Hypothalamus (tissue), 51 donors: ENCODE measurements at places on chromosomes 12 and 14.

GRCh38 chr12:62371661-62372060 is 95.0 kb upstream of the MON2 start:
- DNase-seq = no peak

- no peak for DNase-seq
These were observed 144.7 kb upstream of the TMCC3 start for GRCh38 chr12:94795044-94795443.

DNA sequence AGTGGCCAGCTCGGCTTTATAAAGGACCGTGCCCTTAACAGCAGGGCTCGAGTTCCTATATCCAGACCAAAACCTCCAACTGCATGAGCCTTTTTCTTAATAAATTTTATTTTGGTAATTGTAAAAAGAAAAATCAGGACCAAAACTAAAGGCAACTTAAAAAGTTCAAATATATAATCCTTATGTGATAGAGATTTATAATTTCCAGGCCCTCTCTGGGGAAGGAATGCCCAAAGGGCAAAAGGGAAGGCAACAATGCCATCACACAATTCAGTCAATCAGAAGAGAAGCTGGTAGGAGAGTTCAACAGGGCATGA is 401 bp upstream of the IPO4 start:
- DNase-seq = no peak

DNA sequence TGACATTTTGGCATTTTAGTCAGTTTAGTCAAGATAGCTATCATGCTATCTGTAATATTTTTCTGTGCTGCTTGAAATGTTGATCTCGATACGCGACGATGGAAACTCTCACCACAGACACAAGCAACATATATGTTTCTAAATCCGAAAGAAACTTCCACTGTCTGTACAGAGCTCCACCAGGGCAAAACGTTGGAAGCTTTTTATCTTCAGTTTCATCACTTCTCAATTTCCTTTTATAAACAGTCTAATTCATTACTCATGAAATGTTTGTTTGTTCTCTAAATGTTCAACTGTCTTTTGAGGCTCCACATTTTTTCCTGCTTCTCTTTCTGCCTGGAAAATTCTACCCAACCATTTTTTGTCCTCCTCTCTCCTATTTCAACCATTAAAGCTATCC is 737.6 kb downstream of the SLC16A7 start:
- no peak for DNase-seq

- DNase-seq = no peak
These were observed 50.4 kb downstream of the ITPR2 start for GRCh38 chr12:26782372-26783130.

GRCh38 chr12:131220331-131220685 is 266.6 kb downstream of the ADGRD1 start:
- DNase-seq = no peak

DNA sequence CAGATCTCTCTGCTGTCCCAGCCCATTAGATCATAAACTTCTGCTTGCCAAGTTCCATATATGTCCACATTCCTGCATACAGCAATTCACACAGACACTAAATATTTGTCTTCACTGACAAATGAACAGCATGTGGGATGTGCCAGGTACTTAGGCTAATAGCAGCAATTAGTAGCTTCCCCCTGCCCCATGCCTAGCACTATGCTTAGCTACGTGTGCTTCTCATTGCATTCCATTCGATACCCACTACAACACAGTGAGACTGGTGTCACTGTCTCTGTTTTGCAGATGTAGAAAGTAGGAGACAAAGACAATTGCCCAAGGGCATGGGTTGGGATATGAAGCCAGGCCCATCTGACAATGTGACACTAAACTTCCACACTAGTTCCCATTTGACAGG is 308.4 kb downstream of the BCL11B start:
- DNase-seq = no peak

DNA sequence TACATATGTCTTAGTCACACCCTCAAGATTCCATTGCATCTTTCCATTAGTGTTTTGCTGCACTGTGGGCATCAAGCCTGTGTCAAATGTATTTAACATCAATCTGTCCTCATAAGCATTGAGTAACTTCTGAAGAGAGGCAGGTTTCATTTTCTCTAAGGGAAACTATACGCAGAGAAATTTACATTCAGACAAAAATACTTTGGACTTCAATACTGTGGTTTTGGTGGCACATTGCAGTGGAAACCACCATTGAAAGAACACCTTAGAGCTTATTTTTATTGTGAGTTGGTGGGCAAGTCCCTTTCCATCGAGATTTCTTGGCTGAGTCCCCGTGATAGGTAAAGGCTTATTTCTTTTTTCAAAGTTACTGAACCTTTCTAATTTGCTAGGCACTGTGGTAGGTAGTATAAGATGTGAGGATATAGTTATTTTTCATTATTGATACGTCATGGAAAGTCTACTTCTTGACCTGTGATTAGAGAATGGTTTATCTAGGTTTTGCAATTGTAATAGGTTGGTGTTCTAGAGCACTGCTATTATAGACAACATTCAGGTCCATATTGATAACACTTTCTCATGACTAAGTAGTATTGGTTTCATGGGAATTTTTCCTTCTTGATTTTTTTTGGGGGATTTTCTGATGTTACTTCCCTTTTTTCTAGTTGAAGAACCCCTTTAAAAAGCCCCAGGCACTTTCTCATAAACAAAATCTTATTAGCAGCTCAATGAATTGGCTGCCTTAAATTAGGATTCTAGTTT is 81.9 kb downstream of the CFAP54 start:
- DNase-seq = no peak

GRCh38 chr12:47889040-47889439 is 15.8 kb downstream of the VDR start:
- DNase-seq = no peak

GRCh38 chr14:22233377-22233776 is 355.6 kb downstream of the DAD1 start:
- DNase-seq = no peak

GRCh38 chr14:72617391-72618031 is 276.4 kb downstream of the DPF3 start:
- no peak for DNase-seq

DNA sequence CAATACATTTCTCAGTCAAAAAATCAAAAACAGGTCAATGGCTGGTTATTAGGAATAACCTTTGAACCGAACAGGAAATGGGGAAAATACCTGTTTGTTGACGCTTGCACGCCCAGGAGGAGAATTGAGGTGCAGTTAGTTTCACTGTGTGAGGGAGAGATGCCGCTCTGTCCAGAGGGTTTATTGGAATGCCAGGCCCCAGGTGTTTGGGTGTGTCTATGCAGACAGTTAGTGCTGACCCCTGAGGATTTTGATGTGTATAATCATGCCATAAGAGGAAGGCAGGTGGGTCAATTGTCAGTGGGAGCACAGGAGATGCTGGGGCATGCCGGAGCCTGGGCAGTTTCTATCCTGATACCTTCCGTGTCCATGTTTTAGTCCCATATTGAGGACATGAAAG is 100.8 kb upstream of the DIO3 start:
- no peak for DNase-seq

DNA sequence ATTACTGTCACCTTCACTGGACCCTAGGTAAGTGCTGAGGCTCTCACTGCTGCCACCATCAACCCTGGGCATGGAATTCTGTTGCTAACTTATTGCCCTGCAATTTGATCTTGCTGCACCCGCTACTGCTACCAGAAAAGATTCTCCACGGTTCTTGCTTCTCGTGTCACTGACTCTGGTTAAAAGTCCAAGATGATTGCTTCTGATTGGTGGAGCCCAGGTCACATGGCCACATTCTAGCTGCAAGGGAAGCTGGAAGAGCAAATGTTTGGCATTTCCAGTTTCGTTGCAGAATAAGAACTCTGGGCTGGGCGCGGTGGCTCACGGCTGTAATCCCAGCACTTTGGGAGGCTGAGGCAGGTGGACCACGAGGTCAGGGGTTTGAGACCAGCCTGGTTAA is 7.5 kb upstream of the VSX2 start:
- no peak for DNase-seq

GRCh38 chr12:49684310-49684854 is 22.8 kb downstream of the FMNL3 start:
- DNase-seq = no peak

DNA sequence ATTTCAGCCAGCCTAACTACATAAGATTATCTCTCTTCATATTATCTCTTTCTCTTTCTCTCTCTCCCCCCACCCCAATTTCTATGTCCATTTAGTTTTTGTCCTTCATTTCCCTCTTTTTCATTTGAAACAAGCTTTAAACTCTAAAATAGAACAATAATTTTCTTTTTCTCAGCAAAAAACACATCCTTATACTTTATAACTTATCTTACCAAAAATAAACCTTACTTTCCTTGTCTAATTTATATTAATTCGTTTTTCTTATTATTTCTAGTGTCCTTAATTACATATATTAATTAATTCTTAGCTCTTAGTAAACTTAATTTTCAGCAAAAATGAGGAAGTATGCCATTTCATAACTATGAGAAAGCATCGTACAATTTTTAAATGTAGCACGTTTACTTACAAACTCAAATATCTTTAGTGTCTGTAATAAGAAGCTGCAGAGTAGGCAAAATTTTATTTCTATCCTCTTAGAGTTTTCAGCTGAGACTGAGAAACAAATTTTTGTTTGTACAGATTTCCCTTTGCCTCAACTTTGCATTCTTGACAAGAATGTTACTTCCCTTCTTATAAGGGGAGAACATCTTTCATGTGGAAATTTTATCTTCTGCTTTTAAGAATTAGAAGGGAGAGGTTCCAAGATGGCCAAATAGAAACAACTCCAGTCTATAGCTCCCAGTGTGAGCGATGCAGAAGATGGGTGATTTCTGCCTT is 65.1 kb upstream of the ST8SIA1 start:
- DNase-seq = no peak

DNA sequence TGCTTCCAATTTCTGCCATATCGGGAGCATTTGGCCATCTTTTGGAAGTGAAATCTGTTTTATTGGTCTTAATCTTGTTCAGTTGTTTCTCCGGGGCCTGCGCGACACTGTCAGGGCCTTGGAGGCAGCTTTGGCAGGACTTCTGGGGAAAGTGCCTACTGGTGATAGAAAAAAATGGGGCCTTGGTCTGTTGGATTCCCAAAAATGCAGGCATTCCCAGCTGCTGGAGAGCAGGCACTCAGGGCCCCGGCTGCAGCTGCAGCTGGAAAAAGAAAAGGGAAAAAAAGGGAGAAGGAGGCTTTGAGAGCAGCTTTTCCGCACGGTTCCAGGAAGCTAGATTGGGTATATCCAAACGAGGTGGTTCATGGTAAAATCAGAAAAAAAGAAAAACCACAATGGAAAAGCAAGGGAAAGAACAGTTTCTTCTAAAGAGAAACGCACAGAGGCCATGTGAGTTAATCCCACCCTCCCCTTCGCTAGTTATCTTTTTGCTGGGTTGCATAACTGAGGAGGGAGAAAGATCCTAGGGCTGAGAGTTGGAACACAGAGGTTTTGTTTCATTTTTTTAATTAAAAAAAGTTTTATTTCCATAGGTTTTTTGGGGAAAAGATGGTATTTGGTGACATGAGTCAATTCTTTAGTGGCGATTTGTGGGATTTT is 134.7 kb upstream of the RFLNA start:
- no peak for DNase-seq

DNA sequence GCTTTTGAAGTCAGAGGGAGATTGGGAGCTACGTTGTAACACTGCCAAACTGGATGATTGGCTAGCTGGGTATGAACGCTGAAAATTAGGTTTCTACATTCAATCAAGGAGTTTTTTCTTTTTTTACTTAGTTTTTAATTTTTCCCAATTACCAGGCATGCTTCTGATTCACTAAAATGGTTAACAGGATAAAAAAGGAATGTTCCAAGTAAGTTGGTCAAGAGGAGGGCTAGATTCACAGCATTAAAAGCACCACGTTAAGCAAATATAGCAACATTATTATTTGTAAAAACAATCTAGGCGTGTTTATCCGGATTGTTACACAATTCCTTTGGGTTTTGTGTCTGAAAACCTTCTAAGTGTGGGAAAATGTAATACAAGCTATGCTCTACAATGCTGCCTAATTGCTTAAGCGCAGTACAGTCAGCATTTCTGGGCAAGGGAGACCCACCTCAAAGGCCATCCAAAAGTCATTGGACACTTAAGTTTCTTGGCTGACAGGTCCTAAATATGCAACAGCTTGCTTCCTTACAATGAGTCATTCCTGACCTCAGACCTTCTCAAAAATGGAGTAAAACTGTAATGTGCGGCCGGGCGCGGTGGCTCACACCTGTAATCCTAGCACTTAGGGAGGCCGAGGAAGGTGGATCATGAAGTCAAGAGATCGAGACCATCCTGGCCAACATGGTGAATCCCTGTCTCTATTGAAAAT is 1.2 kb downstream of the RPLP0 start:
- DNase-seq = no peak

DNA sequence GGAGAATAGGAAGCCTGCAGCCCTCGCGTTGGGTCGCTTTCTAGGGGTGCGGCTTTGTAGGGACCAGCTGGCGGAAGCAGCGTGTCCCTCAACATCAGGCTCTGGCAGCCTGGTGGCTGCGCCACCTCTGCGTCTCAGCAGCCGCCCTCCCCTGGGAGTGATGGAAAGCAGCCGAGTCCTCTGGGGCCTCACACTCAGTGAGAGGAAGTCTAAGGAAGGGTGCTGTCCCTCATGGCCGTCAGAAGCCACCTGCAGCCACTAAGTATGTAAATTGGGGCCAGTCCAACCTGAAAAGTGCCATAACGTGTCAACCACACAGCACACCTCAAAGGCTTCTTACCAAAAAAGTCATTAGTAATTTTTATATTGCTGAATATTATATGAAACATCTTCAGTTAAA is 80.3 kb downstream of the WDR20 start:
- no peak for DNase-seq

DNA sequence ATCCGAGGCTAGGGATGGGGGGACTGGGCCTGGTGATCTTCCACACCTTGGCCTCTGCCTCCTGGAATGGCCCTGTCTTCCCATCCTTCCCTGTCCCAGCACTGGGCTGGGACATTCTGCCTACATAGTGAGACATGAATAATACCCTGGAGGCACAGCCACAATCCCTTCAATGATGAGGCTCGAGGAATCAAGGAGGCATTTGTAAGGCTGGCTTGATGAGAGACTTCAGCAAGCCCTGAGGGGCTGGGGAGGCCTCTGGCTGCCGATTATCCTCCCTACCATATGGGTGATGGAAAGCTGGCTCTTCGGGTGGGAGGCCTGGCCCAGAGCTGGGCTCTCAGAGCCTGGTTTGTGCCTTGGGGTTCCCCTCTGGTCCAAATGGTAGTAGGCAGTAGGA is 92.5 kb downstream of the CALM1 start:
- DNase-seq = no peak

- DNase-seq = no peak
These were observed 88.5 kb upstream of the RIN3 start for GRCh38 chr14:92425101-92425500.

GRCh38 chr12:64172143-64172970 is 49.7 kb downstream of the KICS2 start:
- no peak for DNase-seq

DNA sequence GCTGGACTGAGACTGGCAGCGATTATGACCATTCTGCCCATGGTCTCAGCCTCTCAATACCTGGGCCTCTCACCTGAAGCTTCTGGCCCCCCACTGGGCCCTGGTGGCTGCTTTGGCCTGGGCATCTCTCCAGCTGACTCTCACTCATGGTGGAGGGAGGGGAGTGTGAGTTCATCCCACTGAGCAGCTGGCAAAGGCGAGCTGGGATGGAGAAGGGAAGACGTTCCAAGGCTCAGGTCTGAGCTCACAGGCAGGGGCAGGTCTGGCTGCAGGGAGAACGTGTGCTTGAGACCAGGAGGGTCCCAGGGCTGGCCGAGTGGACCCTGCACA is 103.5 kb downstream of the TMEM121 start:
- no peak for DNase-seq

- DNase-seq = no peak
These were observed 86.9 kb downstream of the AVPR1A start for GRCh38 chr12:63064080-63064479.
